NCI-H2107 (cell line): ENCODE measurements at places on chromosomes 11 and 22.

DNA sequence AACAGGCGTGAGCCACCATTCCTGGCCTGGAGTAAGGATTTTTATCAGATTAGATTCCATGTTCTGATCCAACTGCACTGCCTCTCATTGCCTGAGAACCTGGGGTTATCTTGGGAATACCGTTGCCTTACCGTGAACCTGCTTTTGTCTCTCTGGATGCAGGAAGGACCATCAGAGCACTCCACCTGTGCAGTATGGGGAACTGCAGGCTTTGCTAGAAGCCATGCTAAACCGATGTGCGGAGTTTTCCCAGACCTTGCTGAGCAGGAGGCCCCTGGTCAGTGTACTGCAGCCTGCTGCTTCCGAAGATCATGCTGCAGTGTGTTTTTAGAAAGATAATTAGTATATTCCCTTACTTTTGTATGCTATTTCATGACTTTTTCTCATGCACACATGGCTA, 43.6 kb downstream of the MEI1 start:
- DNase-seq: no peak

GRCh38 chr11:129346916-129347315, 28.7 kb upstream of the BARX2 start:
- DNase-seq: no peak

DNA sequence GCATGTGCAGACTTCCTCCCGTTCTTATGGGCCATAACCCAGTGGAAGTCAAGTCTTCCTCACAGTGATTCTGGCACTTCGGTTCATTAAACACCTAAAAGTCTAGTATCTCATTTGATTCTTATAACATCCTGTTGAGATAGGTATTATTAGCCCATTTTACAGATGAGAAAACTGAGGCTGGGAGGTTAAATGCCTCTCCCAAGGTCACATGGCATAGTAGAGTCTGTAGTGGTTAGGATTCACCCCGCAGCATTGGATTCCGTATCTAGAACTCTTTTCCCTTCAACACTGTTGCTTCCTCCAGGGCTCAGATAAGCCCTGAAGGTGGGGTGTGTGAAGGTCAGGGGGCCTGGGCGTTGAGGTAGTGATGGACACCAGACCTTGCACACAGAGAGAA, 3.4 kb downstream of the GPHA2 start:
- DNase-seq: no peak

DNA sequence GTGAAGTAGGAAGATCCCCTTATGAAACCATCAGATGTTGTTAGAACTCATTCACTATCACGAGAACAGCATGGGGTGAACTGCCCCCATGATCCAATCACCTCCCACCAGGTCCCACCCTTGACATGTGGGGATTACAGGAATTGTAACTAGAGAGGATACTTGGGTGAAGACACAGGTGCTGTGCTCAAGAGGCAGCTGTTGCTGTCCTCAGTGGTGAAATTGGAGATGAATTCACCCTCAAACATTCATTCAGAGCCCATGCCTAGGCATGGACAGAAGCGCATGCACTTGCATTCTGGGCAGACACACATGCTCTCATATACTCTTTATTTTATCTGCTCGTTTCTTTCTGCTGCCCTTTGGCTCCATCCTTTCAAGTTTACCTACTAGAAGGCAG, 385.0 kb downstream of the INSC start:
- DNase-seq: peak; percentile 32

GRCh38 chr11:32830413-32830738, 649 bp downstream of the PRRG4 start:
- DNase-seq: no peak

DNA sequence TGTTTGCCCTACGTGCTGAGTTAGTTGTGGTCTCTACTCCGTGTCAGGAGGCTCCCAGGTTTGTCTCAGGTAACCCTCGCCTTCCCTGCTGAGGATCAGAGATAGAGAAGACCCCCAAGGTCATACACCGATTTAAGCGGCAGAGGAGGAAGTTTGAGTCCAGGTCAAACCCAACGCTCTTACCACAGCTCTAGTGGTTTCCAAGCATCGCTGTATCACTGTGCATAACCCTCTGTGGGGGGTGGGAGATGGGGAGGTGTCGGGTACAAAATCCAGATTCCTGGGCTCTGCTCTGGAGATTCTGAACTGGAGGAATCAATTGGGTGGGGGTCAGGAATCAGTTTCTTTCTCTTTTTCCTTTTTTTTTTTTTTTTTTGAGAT, 627 bp downstream of the DNAJC4 start:
- no peak for DNase-seq

- no peak for DNase-seq
Measured at GRCh38 chr22:45757068-45757467, 85.4 kb downstream of the ATXN10 start.

- no peak for DNase-seq
Measured at GRCh38 chr11:33323421-33323820, 66.2 kb downstream of the HIPK3 start.

GRCh38 chr11:38990841-38991240, 2392.8 kb upstream of the RAG2 start:
- no peak for DNase-seq

- no peak for DNase-seq
Measured at GRCh38 chr11:24642648-24643047, 145.8 kb downstream of the LUZP2 start.

DNA sequence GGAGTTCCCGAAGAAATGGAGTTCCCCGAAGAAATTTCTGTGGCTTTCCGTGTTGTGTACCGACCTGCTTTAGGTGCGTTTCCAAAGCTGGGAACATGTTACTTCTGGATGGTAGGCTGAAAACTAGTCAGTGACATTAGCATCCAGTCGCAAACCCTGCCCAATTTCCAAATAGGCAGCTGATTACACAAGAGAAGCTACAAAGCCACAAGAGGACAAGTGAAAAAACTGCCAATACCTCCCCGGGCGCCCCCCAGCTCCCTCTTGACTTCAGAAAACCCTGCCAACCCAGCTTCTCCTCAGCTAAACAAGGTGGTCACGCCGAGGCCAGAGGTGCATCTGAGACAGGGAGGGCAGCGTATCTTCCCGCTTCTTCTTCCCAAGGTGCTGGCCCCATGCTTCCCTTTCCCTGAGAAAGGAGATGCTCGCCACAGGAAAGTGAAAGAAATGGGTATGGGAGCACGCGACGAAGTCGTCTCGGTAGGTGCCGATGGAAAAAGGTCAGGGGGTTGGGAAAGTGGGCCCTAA, 551 bp downstream of the AGBL2 start:
- no peak for DNase-seq

- no peak for DNase-seq
Measured at GRCh38 chr11:95593111-95593510, 196.5 kb downstream of the FAM76B start.

DNA sequence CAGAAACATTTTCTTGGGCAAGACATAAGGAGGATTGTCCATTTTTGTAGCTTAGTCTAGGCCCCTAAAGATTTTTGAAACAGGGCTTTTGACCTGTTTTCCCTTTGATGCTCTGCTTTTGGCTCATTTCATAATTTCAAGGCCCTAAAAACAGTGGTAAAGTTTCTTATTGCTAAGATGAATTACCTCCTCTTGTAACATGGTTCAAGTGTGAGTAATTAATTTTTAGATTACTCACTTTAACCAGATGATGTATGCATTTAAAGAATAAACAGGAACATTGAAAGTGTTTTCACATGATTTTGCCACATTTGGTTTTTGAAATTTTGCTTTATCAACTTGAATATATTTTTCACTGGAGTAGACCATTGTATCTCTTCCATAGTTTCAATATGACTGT, 1.2 kb downstream of the RAG2 start:
- DNase-seq: no peak

DNA sequence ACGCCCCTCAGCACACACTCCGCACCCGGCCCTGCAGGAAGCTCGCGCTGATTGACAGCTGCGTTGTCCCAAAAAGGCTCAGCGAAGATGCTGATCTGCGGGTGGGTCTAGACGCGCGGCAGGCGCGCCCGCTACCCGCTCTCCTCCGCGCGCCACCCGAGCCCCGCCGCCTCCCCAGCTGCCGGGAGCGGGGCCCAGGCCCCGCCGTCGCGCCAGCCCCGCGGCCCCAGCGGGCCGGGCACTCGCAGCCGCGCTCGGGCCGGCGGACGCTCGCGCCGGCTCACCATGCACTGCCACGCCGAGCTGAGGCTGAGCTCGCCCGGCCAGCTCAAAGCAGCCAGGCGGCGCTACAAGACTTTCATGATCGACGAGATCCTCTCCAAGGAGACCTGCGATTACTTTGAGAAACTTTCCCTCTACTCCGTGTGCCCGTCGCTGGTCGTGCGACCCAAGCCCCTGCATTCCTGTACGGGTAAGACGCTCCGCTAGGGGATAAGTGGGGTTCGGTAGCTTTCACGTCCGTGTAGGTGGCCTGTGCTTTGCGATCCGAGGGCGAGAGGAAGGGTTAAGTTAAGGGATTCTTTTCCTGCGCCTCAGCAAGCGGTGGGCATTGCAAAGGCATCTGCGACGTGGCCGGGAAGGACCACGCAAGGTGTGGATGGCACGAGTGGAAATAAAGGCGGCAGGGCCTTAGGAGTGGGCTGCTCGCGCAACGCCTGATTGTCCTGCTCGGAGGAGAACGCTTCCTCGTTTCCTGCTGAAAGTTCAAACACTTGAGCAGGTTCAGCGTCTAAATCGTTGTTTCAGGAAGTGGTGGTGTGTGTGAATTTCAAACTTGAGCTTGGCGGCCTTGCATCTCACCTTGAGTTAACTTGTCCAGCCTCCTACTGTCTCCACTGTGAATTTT, at the start of gene BARX2:
BARX2 (plus strand) TSS at position 98 of the 907 bp plus-strand sequence; CDS start at position 286, 188 bp downstream.
- peak; percentile 21 for DNase-seq

- DNase-seq: no peak
Measured at GRCh38 chr11:33689085-33689484, 11.5 kb downstream of the C11orf91 start.

GRCh38 chr22:23181721-23182308, 1.5 kb downstream of the BCR start:
- no peak for DNase-seq

- no peak for DNase-seq
Measured at GRCh38 chr11:72239313-72239848, 4.6 kb downstream of the PHOX2A start.

- no peak for DNase-seq
Measured at GRCh38 chr11:34407121-34407813, 31.5 kb upstream of the CAT start.

- DNase-seq: no peak
Measured at GRCh38 chr11:75536786-75537641, 11.3 kb upstream of the GDPD5 start.

- no peak for DNase-seq
Measured at GRCh38 chr11:125441648-125442410, 54.2 kb downstream of the FEZ1 start.

DNA sequence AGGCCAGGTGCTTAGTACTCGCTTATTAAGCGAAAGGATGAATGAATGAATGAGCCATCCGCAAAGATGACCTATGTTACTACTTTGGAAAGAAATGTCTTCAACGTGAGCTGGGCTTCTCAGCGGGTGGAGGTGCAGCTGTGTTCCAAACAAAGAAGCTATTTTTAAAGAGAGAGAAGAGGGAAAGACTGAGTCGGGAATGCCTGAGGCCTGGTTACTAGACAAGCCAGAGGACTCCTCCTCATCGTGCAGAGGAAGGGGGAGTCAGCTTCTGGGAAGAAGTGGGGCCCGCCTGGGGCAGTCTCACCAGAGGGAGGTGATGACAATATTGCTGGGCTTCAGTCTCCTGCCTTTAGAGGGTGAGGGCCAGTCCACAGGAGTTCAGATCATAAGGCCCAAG, 30.4 kb upstream of the CD5 start:
- no peak for DNase-seq

DNA sequence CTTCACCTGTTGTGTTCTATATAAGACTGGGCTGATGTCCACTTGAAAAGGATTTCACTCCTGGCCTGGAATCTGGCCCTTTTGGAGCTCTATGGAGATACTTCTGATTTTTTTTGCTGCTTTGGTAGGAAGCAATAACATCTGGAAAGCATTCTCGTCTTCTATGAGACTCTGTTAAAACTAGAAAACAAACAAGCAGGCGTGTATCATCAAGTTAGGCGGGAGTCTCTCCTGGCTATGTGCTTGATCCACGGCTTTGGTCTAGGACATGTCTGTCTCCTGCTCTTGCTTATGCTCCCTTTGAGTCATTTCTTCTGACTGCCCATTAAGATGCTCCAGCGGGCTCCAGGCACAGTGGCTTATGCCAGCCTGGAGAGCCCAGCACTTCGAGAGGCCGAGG, 121.4 kb upstream of the TTC12 start:
- no peak for DNase-seq

DNA sequence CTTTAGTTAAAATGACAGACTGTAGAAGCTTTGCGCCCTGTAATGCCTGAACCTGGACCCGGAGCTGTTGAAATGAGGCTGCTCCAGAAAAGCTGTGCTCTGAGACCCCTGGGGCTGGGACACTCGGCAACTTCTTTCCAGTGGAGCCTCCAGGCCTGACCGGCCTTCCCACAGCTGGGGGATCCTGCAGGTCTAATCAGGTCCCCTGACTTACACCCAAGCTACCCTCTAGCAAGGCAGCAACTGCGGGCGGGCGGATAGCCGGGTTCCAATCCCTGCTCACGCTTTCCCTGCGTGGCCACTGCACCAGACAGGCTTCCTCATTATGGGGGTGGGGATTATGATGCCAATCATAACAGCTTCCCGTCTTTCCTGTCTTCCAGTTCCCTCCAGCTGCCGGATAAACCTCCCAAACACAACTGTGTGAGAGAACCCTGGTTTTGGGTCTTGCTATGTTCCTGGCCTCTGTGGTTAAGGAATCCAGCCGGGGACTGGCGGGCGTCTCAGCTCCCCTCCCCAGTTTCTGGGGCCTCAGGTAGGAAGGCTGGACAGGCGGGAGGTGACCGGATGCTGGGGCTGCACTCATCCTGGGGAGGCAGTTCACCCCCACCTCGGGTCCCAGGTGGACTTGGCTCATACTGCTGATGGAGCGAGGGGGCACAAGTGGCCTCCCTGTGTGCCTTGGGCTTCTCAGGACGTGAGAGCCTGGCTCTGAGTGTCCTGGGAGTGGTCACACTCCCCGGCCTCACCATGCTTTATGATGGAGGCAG, 38.6 kb downstream of the PARVG start:
- DNase-seq: no peak

DNA sequence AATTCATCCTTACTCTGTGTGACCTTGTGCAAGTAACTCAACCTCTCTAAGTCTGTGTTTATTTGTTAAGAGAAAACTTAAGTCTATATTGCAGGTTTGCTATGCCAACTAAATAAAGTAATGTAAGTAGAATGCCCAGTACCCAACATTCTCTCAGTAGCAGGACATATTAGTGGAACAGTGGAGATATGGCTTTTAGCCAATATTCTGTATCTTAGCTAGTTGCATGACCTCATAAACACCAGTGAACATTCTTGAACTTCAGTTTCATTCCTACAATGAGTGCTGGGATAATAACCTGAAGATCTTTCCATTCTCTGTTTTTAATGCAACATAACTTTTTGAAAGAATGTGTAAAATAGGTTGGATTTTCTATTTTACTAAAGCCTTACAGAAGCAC, 77.0 kb downstream of the RAB38 start:
- DNase-seq: no peak

- no peak for DNase-seq
Measured at GRCh38 chr22:34638128-34638527, 427.8 kb upstream of the ISX start.

DNA sequence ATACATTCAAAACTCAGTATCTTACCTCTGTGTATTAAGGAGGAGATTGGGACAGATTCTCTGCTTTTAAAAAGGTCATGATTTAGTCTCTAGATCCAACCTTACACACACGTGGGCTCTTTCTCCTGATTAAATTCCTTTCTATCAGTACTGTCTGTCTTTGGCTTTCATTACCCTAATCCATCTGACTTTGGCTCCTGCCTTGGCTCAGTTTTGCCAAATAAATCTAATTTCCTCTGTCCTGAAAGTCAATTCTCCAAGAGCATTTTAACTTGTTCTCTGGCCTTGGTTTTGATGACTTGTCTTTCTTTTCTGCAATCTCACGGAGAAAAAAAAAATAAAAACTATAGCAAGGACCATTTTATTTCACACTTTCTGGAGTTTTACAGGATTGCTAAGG, 176.6 kb upstream of the PDGFD start:
- DNase-seq: no peak
